Neural progenitor cell (in vitro differentiated cells): ENCODE measurements at places on chromosomes 5 and 9. TPM values are rescaled to one million over a fixed set of nuclear protein-coding genes. Genes with fewer than 3 reads are reported as not detected.

PCDHGA2 gene
- 0.37 and 0.71 TPM in 2 replicates for total RNA-seq

FOXD4 gene
- total RNA-seq = 0.12 TPM in 1 of 2 replicates, not detected in the other

DNA sequence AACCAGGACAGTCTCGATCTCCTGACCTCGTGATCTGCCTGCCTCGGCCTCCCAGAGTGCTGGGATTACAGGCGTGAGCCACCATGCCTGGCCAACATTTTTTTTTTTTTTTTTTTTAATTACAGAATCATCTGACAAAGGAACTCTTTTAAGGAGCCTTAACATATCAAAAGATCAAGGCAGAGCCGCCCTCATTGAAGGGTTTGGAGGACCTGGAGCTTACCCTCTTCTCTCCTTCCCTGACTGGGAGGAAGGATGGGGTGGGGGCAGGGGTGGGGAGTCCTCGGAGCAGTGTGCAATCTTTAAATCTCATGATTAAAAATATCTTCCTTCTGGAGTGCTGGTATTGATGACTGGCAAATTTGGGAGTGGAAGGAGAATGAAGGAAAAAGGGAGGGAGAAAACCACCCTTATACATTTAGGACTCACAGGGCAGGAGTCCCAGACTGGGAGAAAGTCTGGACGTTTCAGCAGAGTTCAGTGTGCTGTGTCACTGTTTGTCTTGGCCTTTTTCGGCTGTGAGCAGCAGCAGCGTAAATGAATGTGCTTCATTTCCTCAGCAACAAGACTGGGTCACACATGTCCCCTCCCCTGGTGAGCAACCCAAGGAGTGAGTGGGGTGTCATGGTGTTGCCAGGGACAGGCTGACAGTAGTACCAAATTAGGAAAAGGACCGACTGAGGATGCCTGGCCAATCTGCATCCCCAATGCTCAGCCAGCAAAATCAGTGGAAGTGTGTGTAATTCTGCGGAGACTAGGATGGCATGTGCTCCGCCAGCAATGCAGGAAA is 115.3 kb upstream of the BNC2 start:
- no peak for DNase-seq

DNA sequence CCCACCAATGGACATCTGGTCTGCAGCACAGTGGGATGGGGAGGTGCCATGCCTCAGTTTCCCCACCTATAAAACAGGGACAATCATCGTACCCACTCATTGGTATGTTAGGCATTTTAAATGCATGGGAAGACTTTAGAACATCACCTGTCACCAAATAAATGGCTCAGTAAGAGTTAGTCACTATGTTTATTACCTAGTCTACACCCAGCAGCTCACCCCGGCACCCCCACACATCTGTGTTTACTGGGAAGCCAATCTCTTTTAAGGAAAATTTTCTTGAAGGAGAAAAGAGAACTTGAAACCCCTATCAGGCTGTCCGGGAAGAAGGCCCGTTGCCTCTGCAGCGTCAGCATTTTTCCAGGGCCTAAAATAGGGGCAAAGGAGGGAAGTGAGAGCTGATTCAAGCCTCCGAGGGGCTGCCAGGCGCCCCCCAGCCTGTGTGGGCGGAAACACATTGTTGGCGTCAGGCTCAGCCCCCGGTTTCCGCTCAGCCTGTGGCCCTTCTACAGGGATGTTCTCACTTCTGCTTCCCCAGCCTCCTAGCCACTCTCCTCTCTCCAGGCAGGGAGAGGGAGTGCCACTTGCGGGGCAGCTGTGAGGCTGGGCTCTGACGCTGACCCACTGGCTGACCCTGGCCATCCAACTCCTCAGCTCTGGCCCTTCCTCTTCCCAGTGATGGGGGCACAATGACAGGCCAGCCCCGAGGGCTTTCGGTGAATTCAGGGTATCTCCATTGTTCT is 4.6 kb downstream of the CSF1R start:
- peak; percentile 31 for DNase-seq

GRCh38 chr5:35233601-35234000 is 3.3 kb upstream of the PRLR start:
- DNase-seq = no peak

PFN3 gene
- total RNA-seq = not detected in 2 replicates

- no peak for DNase-seq
Measured at GRCh38 chr5:124402144-124402581, 344.3 kb downstream of the ZNF608 start.

DNA sequence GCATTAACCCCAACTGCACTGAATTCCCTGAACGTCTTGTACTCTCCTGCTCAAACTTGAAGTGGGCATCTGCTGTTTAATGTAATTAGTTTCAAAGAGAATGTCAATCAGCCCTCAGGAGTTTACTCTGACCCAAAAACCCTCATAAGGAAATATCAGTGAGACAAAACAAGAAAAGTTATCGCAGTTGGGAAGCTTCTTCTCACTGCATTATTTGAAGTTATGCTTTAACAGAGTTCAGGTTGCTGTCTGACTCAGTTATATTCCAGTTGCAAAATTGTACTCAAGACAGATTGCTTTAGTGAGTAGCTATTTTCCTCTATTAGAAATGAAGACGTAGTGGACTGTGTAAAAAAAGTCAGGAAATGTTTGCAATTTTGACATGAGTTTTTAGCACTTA is 52.1 kb downstream of the PPIC start:
- no peak for DNase-seq

DNA sequence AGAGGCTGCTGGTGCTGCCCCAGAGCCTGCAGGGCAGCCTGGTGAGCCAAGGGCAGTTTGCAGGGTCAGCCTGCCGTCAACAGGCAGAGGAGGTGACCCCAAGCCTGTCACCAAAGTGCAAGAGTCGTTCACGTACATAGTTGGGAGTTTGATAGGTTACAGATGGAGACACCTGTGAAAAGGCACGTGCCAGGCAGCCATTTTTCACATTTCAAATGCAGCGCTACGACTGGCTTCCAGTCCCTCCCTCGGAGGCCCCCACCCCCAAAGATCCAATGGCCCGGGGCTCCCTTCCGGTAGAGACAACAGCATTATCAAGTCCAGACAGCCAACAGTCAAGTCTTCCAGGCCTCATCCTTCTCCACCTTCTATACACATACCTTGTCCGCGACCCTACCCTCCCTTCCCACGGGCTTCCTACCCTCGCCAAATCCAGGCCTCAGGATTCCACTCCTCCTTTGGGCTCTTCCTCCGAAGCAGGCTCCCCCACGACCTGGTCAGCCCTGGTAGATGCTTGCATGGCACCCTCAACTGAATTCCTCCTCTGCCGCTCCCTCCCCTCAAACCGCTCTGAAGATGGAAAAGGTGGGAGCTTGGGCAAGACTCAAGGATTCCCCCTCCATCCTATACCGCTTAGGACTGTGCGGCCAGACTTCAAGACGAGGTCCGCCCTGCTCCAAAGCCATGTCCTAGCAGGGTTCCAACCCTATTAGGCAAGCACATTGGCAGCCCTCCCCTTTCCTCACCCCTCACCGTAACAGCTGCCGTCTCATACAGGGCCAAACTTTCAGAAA is 13.2 kb downstream of the HNRNPH1 start:
- DNase-seq = no peak

- DNase-seq = no peak
Measured at GRCh38 chr5:153480401-153480800, 10.1 kb upstream of the GRIA1 start.

PCDHGC5 gene
- total RNA-seq = 0.43 and 1.3 TPM in 2 replicates

LSM11 gene
- 10.7 and 13.6 TPM in 2 replicates for total RNA-seq

DNA sequence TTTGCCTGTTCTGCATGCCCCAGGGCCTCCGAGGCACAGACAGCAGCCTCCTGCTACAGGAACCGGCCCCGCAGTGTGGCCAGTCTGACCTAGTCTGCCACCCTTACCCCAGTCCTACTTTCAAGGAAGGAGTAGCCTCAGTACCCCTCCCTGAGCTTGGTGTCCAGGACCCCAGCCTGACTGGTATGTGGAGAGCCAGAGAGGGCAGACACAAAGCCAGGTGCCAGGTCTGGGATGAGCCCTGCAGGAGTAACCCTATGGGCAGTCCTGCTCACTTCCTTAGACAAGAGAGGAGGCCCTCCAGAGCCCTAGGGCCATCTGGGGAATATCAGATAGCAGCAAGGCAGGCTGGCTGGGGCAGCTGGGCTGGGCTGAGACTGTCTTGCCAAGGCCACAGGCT is 67.8 kb downstream of the NRG2 start:
- DNase-seq = no peak

SNCAIP gene
- 4.8 and 5.4 TPM in 2 replicates for total RNA-seq

DNA sequence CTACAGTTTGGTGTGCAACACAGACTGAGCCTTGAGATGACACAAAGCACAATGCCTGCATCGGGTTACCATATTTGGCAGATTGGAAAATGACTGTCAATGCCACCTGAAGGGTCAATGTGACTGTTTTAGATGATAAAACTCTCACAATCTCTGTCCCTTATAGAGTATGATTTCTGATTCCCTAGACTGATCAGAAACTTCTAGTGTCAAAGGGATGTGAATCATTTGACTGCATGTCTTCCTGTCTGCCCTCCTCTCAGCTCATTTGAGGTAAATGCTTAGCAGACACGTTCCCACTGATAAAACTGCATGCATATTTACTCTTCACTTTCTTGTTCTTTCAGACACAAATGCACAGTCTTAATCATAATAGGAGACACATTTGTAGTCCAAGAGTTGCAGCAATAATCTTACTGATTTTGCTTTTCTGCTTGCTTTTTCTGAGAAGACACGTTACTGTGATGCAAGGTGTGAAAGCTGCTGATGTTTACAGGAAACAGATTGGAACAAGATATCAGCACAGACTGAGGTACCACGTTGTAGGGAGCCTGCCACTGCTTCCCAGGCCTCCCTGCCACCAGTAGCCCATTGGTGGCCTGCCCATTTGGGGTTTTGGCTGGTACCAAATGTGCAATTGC is 77.8 kb downstream of the GCNT4 start:
- no peak for DNase-seq

GRCh38 chr9:6955251-6955921 is 197.6 kb downstream of the KDM4C start:
- peak; percentile 67 for DNase-seq

DNA sequence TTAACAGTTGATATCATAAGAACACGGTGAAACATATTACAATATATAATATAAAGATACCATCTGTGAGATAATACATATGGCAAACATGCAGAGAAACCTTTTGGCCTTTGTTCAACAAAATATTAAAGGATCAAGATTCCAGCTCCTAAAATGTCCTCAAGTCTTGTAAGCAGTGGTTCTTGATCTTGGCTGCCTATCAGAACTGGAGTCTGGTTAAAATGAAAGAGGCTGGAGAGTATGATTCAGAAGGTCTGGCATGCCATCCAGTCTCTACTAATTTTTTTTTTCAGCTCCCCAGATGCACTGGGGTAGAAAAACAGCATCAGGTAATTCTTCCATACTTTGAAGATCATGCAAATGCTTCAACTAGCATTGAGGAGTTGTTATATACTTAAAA is 83.2 kb downstream of the TNC start:
- no peak for DNase-seq

DNA sequence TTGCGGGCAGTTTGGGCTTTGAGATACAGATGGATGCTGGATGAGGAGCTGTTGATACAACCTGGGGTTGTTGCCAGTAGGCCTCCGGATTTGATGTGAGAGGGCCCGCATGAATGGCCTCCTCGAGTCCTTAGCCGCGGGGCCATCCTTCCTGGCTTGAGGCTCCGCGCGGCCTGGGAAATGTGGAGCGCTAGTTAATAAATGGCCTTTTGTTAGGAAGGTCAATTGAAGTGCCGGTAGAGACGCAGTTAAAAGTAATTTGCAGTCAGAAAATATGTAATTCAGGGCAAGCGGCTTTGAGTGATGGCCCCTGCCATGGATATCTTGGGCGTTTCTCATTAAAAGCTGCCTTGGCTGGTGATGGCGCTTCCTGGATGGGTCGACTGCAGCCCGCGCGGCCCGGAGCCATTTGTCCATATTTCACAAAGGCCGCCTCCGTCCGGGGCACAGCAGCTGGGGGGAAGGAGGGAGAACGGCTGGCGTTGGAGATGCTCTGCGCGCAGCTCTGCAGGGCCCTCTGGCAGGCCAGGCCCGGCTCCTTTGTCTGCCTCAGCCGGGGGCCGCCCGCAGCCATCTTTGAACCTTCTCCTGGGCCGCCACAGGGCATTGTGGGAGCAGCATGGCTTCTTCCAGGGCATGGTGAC is 11.2 kb downstream of the MVB12B start:
- no peak for DNase-seq

DNA sequence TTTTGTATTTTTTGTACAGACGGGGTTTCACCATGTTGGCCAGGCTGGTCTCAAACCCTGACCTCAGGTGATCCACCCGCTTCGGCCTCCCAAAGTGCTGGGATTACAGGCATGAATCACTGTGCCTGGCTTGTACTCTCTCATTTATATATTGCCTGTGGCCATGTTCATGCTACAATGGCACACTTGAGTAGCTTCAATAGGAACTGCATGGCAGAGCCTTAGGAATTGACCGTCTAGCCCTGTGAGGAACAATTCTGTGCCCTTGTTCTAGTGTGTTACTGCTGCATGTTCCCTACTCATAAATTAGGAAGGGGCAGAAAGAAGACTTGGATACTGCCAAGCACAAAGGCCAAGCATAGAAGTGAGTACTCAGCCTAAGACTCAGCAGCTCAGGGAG is 104.2 kb downstream of the LIFR start:
- no peak for DNase-seq

- DNase-seq = no peak
Measured at GRCh38 chr9:134570711-134571325, 70.8 kb upstream of the COL5A1 start.

DNA sequence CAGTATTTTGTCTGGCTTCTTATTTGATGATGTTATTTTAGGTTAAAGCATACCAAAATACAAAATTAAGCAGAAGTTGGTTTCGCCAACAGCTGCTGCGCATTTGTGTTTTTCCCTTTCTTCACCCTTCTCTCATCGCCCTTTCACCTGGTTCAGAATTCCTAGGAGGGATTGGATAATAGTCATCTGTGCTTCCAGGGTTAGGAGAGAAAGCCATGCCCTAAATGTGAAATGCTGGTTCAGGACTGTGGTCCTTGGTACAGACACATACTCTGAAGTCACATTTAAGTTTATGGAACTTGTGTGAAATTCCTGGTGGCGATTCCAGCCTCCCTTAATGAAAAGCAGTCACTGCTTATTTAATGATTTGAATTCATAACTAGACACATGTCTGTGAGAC is 7.7 kb downstream of the MAST4 start:
- no peak for DNase-seq

GRCh38 chr5:102763734-102764133 is 8.6 kb downstream of the PAM start:
- no peak for DNase-seq

- DNase-seq = no peak
Measured at GRCh38 chr9:120978987-120979386, 52.4 kb upstream of the TRAF1 start.

- DNase-seq = no peak
Measured at GRCh38 chr5:2902742-2903297, 151.3 kb upstream of the IRX2 start.
